T follicular helper cell (primary cell): ENCODE measurements at places on chromosomes 4 and X.

DNA sequence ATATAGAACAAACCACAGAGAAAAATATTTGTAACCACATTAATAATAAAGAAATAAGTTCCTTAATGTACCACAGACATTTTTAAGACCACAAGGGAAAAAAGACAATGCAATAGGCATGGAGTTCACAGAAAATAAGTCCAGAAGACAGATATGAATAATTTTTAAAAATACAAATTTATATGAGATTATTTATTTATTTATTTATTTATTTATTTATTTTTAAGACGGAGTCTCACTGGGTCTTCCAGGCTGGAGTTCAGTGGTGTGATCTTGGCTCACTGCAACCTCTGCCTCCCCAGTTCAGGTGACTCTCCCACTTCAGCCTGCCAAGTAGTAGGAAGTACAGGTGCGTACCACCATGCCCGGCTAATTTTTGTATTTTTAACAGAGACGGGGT is 53.7 kb downstream of the THAP9 start:
- no peak for DNase-seq

DNA sequence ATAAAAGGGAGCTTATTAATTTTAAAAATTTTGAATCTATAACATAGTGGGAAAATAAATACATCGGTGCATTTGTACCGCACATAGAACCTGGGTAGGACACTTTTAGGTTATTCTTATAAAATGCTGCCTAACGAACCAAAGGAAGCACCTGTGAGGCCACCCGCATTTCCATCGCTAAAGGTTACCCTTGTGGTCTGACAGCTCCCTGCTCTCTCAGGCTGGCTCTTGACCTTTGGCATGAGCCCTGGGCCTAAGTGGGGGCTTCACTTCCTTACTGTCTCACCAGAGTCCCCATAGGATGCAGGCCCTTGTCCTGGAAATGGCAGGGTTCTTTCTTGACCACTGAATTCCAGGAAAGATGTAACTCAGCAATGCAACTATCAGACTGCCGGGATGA is 46.0 kb downstream of the HADH start:
- DNase-seq: no peak

DNA sequence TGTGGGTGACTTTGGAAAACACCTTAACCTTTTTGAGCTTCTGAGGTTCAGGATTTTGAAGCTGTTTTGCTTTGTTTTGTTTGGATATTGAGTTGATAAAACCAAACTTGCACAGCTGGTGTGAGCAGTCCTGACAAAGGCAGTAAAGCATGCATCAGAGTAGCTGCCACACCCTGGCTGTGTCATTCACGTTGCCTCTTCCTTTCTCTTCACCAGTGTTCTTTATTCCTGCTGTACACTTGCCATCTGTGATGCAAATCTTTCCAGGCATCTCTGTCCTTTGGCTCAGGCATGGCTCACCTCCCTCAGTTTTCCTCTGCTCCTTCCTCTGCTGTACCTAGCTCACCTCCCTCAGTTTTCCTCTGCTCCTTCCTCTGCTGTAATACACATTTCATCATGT is 1850.2 kb upstream of the AGA start:
- DNase-seq: no peak

DNA sequence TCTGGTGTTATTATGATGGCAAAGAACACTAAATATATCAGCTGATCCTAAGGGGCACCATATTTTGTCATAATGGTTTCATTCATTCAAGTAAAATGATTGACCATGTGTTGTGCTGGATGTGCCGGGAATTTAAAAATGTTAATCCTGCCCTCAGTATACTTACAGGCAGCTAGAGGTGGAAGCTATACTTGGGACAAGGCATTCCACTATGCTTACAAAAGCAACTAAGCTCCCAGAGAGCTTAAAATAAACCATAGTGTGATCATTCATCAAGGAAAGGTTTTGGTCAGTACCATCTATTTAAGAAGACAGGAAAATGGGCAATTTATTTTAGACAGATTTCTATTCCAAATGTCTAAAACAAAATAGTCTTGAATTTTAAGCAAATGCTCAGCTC is 46.4 kb downstream of the NR3C2 start:
- DNase-seq: no peak

DNA sequence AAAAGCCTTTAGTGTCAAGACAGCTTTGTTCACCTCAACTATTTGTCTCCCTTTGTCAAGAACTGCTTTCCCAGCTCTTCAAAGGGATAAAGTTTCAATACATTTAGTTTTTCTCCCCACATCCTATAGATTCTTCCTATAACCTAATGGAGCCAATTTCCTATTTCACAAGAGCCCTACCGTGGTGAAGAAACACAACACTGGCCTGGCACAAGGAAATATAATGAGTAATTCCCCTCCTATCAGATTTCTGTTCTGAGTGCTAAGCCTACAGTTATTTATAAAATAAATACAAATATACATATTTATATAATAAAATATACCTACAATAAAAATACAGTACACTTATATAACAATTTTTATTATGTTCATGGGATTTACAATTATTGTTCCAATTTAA is 89.9 kb downstream of the SHISA3 start:
- no peak for DNase-seq

DNA sequence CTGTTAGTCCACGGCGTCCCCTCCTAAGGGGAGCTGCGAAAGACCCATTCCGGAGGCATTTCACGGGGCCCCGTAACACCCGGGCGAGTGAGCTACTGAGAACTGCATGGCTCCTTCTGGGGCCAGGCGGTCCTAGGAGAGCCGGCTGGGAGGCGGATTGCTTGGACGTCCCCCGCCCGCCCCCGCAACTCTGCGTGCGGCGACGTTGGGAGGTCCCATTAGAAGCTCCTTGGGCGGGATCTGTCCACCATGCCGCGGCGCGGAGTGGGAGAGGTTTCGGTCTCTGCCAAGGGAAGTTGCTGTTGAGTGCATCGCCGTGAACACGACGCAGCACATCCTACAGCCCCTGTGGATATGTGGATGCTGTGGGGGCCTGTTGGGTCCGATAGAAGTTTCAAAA is 85.4 kb upstream of the IGFBP7 start:
- DNase-seq: no peak

DNA sequence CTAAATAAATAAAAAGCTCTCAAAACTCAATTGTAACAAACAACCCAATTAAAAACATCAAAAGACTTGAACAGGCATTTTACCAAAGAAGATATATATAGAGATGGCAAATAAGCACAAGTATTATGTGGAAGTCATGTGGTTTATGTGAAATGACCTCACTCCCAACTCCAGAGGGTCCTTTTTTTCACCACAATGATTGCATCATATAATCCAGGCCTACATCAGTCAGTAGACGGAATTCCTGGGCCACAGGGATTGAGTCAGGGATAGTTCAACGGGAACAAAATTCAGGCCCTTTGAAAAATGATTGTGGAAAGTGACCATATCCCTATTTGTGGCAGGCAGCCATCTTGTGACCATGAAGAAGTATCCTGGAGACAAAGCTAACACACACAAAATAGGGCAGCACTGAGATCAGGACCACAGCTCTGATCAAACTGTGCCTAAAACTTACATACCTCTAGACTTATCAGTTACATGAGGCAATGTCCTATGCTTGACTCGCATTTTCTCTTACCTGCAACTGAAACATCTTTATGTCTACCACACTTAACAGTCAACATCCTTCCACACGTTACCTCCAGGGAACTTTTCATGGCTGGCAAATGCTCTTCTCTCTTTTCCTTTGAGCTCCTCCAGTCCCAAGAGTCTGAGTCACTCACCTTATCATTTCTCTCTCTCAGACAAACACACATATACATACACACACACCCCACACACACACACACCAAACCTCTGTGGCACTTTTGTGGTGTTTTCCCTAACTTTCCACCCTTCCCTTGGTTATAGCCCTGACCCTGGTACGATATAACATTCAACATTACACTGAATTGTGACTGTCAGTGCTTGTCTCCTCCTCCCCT is 113.5 kb downstream of the PHF8 start:
- no peak for DNase-seq
